Astrocyte (in vitro differentiated cells and primary cell): ENCODE measurements at places on chromosomes 6 and 20. TPM values are rescaled to one million over a fixed set of nuclear protein-coding genes. Genes with fewer than 3 reads are reported as not detected.

DNA sequence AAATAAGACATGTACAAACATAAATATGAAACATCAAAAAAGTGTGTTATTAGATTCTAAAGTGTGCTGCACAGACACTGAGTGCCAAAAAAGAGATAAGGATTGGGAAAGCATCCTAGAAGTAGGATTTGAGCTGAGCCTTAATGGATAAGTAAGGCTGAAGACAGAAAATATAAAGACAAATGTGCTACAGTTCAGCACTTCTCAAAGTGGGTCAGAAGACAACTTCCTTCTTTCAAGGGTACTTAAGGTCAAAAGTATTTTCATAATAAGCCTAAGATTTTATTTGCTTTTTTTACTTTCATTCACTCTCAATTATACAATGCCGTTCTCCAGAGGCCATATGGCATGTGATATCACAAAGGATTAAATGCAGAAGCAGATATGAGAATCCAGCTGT is 16.8 kb downstream of the USP45 start:
- DNase-seq, result no peak
- no peaks in the 10 kb centered on the region for H3K4me1 ChIP-seq
- no peak overlapping the region for H3K4me3 ChIP-seq
- no peak overlapping the region for H3K27ac ChIP-seq

Gene DCDC2
- 3.2 and 4.5 TPM in 2 replicates for total RNA-seq

- no peaks in the 10 kb centered on the region for H3K4me1 ChIP-seq
- no peaks in the 10 kb centered on the region for H3K36me3 ChIP-seq
- H3K27ac ChIP-seq, result no peak overlapping the region
- peaks cover 5% of the 10 kb centered on the region for H3K27me3 ChIP-seq
- no peak for DNase-seq
- H3K4me3 ChIP-seq, result no peak overlapping the region
These were observed 33.7 kb upstream of the MDGA1 start for GRCh38 chr6:37731371-37731770.

Gene SMIM26
- 51.3 and 56.9 TPM in 2 replicates for total RNA-seq

Gene TGM2
- total RNA-seq, result 48.2 and 98.9 TPM in 2 replicates

DNA sequence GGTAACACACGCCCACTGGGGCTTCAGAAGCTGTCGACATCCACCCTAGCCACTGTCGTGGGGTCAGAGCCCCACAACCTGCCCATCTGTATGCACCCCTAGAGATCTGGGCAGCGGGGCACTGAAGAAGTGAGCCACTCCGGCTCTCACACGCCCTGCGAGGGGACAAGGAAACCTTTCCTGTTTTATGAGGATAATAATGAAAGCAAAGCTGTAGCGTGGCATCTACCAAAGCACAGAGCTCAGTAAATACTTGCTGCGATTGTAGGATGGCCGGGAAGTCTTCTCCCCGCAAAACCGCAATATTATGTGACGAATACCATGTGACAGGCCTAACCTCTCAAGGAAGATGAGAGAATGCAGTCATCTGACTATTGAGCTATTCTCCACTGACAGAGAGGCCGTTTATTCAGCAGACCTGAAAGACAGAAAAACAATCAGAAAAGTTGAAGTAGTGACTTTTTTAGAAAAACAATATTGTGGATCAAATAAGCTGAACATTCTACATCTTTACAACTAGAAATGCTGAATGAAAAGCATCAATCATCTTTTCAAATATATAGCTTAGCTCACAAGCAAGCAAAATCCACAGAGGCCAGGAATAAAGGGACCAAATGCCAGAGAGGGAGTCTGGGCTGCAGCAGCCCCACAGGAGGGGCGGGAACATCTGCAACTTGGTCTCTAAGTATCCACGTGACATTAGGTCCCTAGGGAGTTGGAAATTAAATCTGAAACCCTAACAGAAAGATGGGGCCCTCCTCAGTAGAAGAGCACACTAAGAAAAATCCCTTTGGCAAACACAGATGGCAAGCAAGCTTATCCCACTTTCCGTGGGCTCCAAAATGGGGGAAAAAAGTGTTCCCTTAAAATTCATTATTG is 207.8 kb downstream of the TTLL2 start:
- H3K27ac ChIP-seq, result no peak overlapping the region
- H3K4me3 ChIP-seq, result no peak overlapping the region
- no peaks in the 10 kb centered on the region for H3K36me3 ChIP-seq
- DNase-seq, result no peak
- no peaks in the 10 kb centered on the region for H3K27me3 ChIP-seq
- H3K4me1 ChIP-seq, result peaks cover under 1% of the 10 kb centered on the region

Gene SYCP2
- 0.27 and 0.72 TPM in 2 replicates for total RNA-seq

Gene TAP2
- total RNA-seq, result 118 and 121 TPM in 2 replicates

Gene SSTR4
- total RNA-seq, result not detected in 2 replicates

- peaks cover 24% of the 10 kb centered on the region for H3K4me1 ChIP-seq
- DNase-seq, result no peak
- no peaks in the 10 kb centered on the region for H3K36me3 ChIP-seq
These were observed 623 bp upstream of the SNX9 start for GRCh38 chr6:157822245-157823000.

GRCh38 chr6:8481727-8482126 is 46.4 kb upstream of the SLC35B3 start:
- H3K4me3 ChIP-seq, result no peak overlapping the region
- no peaks in the 10 kb centered on the region for H3K27me3 ChIP-seq
- H3K27ac ChIP-seq, result no peak overlapping the region

GRCh38 chr6:81939766-81940165 is 187.3 kb upstream of the TENT5A start:
- H3K27ac ChIP-seq, result peak overlapping the region; percentile 89
- H3K27me3 ChIP-seq, result no peaks in the 10 kb centered on the region
- H3K36me3 ChIP-seq, result no peaks in the 10 kb centered on the region
- H3K4me3 ChIP-seq, result no peak overlapping the region

DNA sequence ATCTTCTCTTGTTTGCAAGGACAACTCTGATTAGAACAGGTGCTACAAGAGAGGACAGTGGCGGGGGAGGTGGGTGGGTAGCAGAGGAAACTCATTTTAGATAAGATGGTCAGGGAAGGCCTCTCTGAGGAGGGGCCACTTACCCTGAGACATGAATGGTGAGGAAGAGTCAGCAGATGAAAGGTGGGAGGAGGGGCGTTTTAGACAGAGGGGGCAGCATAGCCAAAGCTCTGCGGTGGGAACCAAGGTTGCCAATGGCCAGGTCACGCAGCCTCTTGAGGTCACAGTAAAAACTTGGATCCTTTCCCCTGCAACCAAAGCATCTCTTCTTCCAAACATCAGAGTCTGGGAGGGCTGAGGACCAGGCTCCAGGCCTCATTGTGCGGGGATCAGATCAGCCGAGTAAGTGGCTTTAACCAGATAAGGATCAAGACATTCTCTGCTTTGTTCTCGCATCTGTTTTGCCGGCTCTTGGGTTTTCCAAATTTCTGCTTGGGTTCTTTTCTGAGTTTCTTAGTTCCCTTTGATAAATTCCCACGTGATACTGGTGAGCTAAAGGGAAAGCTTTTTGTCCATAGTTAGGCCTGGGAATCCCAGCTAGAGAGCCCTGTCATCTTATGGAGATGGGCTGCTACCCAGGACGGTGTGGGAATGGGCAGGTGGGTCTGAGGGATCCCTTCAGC is 5.5 kb upstream of the CD40 start:
- peaks cover 43% of the 10 kb centered on the region for H3K27me3 ChIP-seq
- H3K36me3 ChIP-seq, result no peaks in the 10 kb centered on the region
- DNase-seq, result no peak

Gene RUNX2
- total RNA-seq, result 26.1 and 32.6 TPM in 2 replicates

Gene CPXM1
- total RNA-seq, result 10.6 and 10.9 TPM in 2 replicates

DNA sequence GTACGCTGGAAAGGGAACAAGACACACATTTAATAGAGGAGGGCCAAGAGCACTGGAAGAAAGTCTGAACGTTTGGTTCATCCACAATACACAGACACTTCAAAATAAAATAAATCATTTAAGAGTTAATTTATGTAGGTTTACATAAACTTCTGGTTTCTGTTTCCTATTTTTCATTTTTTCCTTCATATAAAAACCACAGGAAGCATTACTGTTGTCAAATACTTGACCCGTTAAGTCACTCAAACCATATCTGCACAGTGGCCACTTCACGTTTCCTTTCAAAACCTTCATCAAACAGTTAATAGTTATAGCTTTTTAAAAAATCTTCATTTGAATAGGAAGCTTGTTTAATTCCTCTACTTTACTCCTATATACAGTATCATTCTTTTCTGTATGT is 257.6 kb upstream of the THEMIS start:
- H3K36me3 ChIP-seq, result no peaks in the 10 kb centered on the region
- H3K4me3 ChIP-seq, result no peak overlapping the region
- DNase-seq, result peak; percentile 53
- no peaks in the 10 kb centered on the region for H3K4me1 ChIP-seq
- H3K27ac ChIP-seq, result no peak overlapping the region

Gene NFATC2
- total RNA-seq, result 3.9 and 4.1 TPM in 2 replicates

- no peak overlapping the region for H3K27ac ChIP-seq
- no peaks in the 10 kb centered on the region for H3K36me3 ChIP-seq
- no peaks in the 10 kb centered on the region for H3K27me3 ChIP-seq
- no peak overlapping the region for H3K4me3 ChIP-seq
- DNase-seq, result no peak
- H3K4me1 ChIP-seq, result no peaks in the 10 kb centered on the region
These were observed 190.6 kb upstream of the TCF21 start for GRCh38 chr6:133698272-133698671.

DNA sequence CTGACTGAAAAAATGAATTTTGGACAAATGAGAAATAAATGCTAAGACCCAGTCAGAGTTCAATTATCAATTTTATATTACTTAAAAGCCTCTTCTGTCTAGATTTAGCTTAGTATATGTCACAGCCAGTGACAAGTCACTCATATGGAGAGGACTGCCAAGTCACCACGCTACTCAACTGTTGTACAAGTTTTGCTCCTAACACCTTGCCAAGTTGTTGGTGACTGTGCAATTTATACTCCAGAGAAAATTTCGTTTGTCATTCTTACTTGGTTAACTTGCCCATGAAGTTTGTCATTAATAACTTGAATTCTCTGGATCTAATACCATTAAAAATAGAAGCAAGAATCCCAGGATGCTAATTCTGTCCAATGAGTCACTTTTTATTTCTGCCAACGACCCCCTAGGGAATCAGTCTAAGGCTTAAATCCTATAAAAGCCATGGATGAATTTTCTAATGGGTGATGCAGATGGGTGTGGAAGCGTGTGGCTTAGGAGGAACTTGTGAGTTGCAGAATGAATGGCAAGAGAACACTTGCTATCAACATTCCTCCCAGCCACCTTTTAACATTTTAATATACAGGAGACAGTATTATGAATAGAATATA is 30.4 kb upstream of the FBXO30 start:
- no peak overlapping the region for H3K4me3 ChIP-seq
- no peak overlapping the region for H3K27ac ChIP-seq
- no peaks in the 10 kb centered on the region for H3K36me3 ChIP-seq
- H3K27me3 ChIP-seq, result no peaks in the 10 kb centered on the region
- DNase-seq, result no peak

DNA sequence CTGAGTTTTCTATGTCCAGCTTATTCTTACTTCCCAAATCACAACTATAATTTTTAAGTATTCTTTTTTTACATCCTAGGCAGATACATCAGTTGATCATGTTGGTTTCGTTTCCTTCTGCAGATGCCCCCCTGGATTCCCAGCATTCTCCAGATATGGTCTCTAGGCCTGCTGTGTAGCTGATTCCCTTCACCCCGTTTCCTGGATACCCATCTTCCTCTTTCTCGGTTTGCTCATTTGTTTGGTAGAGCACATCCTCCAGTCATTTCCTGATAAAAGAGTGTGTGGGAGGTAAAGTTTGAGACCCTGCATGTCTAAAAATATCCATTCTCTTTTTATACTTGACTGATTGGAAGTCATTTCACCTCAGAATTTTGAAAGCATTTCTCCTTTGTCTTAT is 66.4 kb downstream of the ANKS1A start:
- peaks cover 19% of the 10 kb centered on the region for H3K4me1 ChIP-seq
- H3K4me3 ChIP-seq, result no peak overlapping the region
- H3K27me3 ChIP-seq, result no peaks in the 10 kb centered on the region
- DNase-seq, result no peak
- no peak overlapping the region for H3K27ac ChIP-seq
- H3K36me3 ChIP-seq, result no peaks in the 10 kb centered on the region
